ENCODE measurements at places on chromosomes 5 and 9. TPM values are rescaled to one million over a fixed set of nuclear protein-coding genes. Genes with fewer than 3 reads are reported as not detected.

PCDHB9 gene
- total RNA-seq = not detected

AGXT2 gene
- not detected for total RNA-seq

NACC2 gene
- total RNA-seq = 5.3 TPM

HTR1A gene
- total RNA-seq = not detected

BAAT gene
- total RNA-seq = 0.06 TPM

GRIA1 gene
- total RNA-seq = not detected

SNCB gene
- total RNA-seq = 0.80 TPM

TMEM232 gene
- 0.66 TPM for total RNA-seq

NR5A1 gene
- not detected for total RNA-seq

All from activated naive CD8-positive, alpha-beta T cell treated with anti-CD3 and anti-CD28 coated beads for 36 hours (primary cell).